ENCODE measurements at places on chromosomes 1 and 21. TPM values are rescaled to one million over a fixed set of nuclear protein-coding genes. Genes with fewer than 3 reads are reported as not detected.
A peak's percentile ranks its signal among the peaks of the same experiment; 100 is the strongest.

CAMTA1 gene
- total RNA-seq: 171 TPM

ATAD3C gene
- not detected for total RNA-seq

FLG2 gene
- not detected for total RNA-seq

RPE65 gene
- total RNA-seq: not detected

GBP4 gene
- 0.56 TPM for total RNA-seq

EPHA10 gene
- not detected for total RNA-seq

- H3K27me3 ChIP-seq: no peaks in the 10 kb centered on the region
- no peaks in the 10 kb centered on the region for H3K4me1 ChIP-seq
- DNase-seq: no peak
- no peak overlapping the region for H3K4me3 ChIP-seq
These were observed 2.5 kb upstream of the GBP4 start for GRCh38 chr1:89201106-89201794.

- 0 out of 2 replicates have a peak, but pooled peaks cover 3% of the 10 kb centered on the region for H3K27me3 ChIP-seq
- H3K27ac ChIP-seq: no peak overlapping the region
- H3K4me3 ChIP-seq: no peak overlapping the region
- H3K4me1 ChIP-seq: peaks cover 3% of the 10 kb centered on the region
- DNase-seq: no peak
- no peaks in the 10 kb centered on the region for H3K36me3 ChIP-seq
These were observed 320.2 kb downstream of the MATN1 start for GRCh38 chr1:30403061-30403645.

- H3K36me3 ChIP-seq: no peaks in the 10 kb centered on the region
- no peak overlapping the region for H3K4me3 ChIP-seq
- no peaks in the 10 kb centered on the region for H3K4me1 ChIP-seq
- no peak for DNase-seq
- H3K27me3 ChIP-seq: no peaks in the 10 kb centered on the region
These were observed 499.4 kb downstream of the NPHP4 start for GRCh38 chr1:5492846-5493245.

- peaks cover 81% of the 10 kb centered on the region for H3K27me3 ChIP-seq
- H3K4me3 ChIP-seq: no peak overlapping the region
- H3K4me1 ChIP-seq: no peaks in the 10 kb centered on the region
- no peak overlapping the region for H3K27ac ChIP-seq
These were observed 4.6 kb upstream of the OLIG2 start for GRCh38 chr21:33021150-33021549.

- H3K27ac ChIP-seq: no peak overlapping the region
- no peaks in the 10 kb centered on the region for H3K36me3 ChIP-seq
These were observed 93.5 kb upstream of the NFIA start for GRCh38 chr1:60988891-60989290.

GRCh38 chr1:173193639-173194038, 13.5 kb downstream of the TNFSF4 start:
- H3K4me3 ChIP-seq: no peak overlapping the region
- H3K4me1 ChIP-seq: peaks cover 10% of the 10 kb centered on the region
- no peaks in the 10 kb centered on the region for H3K27me3 ChIP-seq

DNA sequence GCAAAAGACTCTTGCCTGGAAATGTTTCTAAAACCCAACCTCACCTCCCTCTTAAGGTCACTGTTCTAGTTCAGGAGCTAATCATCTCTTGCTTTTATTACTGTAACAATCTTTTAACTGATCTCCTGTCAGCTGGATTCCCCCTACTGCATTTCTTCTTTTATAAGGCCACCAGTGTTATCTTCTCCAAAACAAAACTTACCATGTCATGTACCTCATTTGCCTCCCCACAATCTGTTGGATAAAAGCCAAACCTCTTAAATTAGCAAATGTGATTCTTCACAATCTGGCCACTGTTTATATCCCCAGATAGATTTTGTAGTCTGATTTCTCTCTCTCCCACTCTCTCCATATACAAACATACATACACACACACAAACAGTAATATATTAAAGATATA, 143.3 kb downstream of the DENND1B start:
- no peaks in the 10 kb centered on the region for H3K27me3 ChIP-seq
- no peak overlapping the region for H3K27ac ChIP-seq
- DNase-seq: no peak
- no peak overlapping the region for H3K4me3 ChIP-seq

- no peaks in the 10 kb centered on the region for H3K36me3 ChIP-seq
- DNase-seq: no peak
- no peaks in the 10 kb centered on the region for H3K4me1 ChIP-seq
- no peak overlapping the region for H3K4me3 ChIP-seq
- no peaks in the 10 kb centered on the region for H3K27me3 ChIP-seq
These were observed 23.6 kb upstream of the ABCB10 start for GRCh38 chr1:229582011-229582694.

DNA sequence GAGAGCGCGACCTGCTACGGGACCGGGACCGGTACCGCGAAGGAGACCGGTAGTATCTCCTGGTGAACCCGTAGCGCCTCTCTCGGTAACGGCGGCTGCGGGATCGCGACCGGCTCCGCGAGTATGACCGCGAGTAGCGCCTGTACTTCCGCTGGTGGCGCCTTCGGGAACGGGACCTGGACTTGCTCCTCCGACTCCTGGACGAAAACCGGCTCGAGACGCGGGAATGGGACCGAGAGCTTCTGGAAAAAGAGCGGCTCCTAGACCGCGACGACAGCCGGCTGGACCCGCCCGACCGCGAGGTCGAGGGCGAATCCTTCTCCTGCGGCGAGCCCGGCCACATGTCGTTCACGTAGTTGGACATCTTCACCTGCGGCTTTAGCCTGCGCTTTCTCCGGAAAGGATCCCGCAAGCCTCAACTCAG, 642 bp downstream of the RSRP1 start:
- no peaks in the 10 kb centered on the region for H3K27me3 ChIP-seq
- peak overlapping the region; percentile 80 for H3K4me3 ChIP-seq
- DNase-seq: no peak
- peaks cover 5% of the 10 kb centered on the region for H3K4me1 ChIP-seq

GRCh38 chr1:97017895-97018294, 296.3 kb downstream of the PTBP2 start:
- no peaks in the 10 kb centered on the region for H3K36me3 ChIP-seq
- no peak for DNase-seq
- H3K4me3 ChIP-seq: no peak overlapping the region
- H3K27ac ChIP-seq: no peak overlapping the region
- H3K4me1 ChIP-seq: no peaks in the 10 kb centered on the region

- peaks cover 14% of the 10 kb centered on the region for H3K36me3 ChIP-seq
- H3K27me3 ChIP-seq: no peaks in the 10 kb centered on the region
- H3K27ac ChIP-seq: peak overlapping the region; percentile 55
These were observed 1.0 kb downstream of the ANGEL2 start for GRCh38 chr1:213014642-213015041.

DNA sequence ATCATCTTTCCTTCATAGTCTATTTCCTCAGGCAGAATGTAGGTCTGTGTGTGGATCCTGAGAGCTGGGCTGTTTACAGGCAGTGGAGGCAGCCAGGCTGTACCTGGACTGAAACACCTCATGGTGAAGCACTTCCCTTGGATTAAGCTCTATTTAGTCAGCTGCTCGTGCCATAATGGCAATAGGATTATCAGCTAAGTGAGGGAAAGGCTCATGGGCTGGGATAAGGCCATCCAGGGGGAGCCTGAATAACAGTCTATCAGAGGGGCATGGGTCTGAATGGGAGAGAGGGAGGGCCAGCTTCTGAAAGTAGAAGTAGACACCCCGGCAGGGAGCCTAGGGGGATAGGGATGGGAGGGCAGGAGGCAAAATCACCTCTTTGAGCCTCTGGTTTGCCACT, 8.3 kb downstream of the RNASEL start:
- H3K4me3 ChIP-seq: no peak overlapping the region
- no peak for DNase-seq
- peaks cover 15% of the 10 kb centered on the region for H3K36me3 ChIP-seq
- H3K4me1 ChIP-seq: peaks cover 7% of the 10 kb centered on the region
- H3K27ac ChIP-seq: no peak overlapping the region

GRCh38 chr21:46051379-46051770, 46.5 kb upstream of the COL6A2 start:
- H3K4me3 ChIP-seq: no peak overlapping the region
- peaks cover 43% of the 10 kb centered on the region for H3K4me1 ChIP-seq
- H3K36me3 ChIP-seq: no peaks in the 10 kb centered on the region
- H3K27me3 ChIP-seq: no peaks in the 10 kb centered on the region
- DNase-seq: peak; percentile 28
- H3K27ac ChIP-seq: no peak overlapping the region

- no peak overlapping the region for H3K4me3 ChIP-seq
- no peak for DNase-seq
- H3K27me3 ChIP-seq: no peaks in the 10 kb centered on the region
- peaks cover 67% of the 10 kb centered on the region for H3K36me3 ChIP-seq
- no peaks in the 10 kb centered on the region for H3K4me1 ChIP-seq
- no peak overlapping the region for H3K27ac ChIP-seq
These were observed 29.9 kb downstream of the MRAP start for GRCh38 chr21:32328595-32328994.

DNA sequence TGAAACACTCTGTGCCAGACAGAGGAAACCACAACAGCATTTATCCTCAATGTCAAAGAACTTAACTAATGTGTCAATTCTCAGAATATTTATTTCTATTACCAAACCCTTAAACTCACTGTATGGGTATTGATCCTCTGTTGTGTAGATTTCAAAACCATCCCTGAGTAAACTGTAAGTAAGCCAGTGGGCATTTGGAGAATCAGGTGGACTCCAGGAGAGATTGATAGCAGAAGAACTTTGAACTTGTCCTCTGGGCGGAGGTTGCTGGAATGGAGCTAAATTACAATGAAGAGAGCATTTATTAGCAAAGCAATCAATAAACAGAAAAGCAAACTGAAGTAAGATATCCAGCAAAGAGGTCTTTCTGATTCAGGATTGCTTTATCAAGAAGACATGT, 216.1 kb downstream of the USH2A start:
- H3K4me3 ChIP-seq: no peak overlapping the region
- no peak for DNase-seq
- no peaks in the 10 kb centered on the region for H3K36me3 ChIP-seq
- H3K4me1 ChIP-seq: no peaks in the 10 kb centered on the region
- no peak overlapping the region for H3K27ac ChIP-seq
